Naive thymus-derived CD4-positive, alpha-beta T cell (primary cell): ENCODE measurements at places on chromosomes 7 and 10.
A peak's percentile ranks its signal among the peaks of the same experiment; 100 is the strongest.

DNA sequence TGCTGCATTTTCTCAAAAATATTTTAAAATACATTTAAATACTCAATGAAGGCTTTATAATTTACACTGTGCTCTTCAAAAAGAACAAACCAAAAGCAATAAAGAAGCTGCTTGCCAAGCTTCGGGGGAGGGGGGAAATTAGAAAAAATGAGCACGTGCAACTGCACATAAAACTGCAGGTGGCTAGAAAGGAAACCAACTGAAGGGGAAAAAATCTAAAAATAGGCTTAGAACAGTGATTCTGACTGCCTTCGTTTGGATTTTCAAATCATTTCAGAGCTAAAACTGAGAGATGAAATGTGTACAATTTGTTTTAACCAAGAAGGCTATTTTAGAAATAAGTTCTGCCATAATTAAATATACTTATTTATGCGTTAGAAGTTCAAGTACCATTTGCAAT is 61.4 kb downstream of the ABI1 start:
- peak; percentile 37 for DNase-seq
- no peaks in the 10 kb centered on the region for H3K27me3 ChIP-seq
- no peak overlapping the region for H3K4me3 ChIP-seq
- no peaks in the 10 kb centered on the region for H3K36me3 ChIP-seq
- peaks cover 18% of the 10 kb centered on the region for H3K4me1 ChIP-seq
- H3K27ac ChIP-seq, result no peak overlapping the region

DNA sequence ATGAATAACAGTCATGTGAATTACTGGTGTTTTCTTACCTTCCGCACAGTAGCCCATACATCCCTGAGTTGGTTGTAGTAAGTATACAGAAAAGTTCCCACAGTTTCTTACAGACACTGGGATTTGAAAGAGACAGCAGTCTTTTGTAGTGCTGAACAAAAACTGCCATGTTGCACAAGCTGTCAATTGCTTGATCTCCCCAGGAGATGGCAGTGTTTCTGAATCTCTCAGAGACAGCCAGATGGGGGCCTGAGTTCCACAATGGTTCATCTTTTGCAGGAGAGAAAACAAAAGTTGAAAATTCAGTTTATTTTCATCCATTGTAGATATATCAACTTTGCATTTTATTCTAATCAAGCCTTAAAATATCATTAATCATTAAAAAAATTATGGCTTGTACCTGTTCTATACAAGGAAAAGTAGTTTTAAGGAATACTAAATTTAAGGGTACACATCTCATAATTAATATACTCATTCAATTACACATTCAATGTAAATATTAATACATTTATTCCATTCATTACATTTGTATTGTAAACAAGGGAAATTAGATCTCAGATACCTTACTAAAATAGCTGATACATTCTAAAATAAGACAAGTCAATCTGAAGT is 14.5 kb downstream of the VWDE start:
- H3K36me3 ChIP-seq, result no peaks in the 10 kb centered on the region
- H3K27me3 ChIP-seq, result no peaks in the 10 kb centered on the region
- no peak overlapping the region for H3K27ac ChIP-seq
- DNase-seq, result peak; percentile 26
- no peaks in the 10 kb centered on the region for H3K4me1 ChIP-seq

- H3K27ac ChIP-seq, result no peak overlapping the region
- H3K27me3 ChIP-seq, result no peaks in the 10 kb centered on the region
Observed at GRCh38 chr10:12668634-12669033, 319.3 kb downstream of the CAMK1D start.

GRCh38 chr10:22713853-22714478 is 412 bp downstream of the PIP4K2A start:
- DNase-seq, result no peak
- H3K27ac ChIP-seq, result peak overlapping the region; percentile 84
- no peaks in the 10 kb centered on the region for H3K36me3 ChIP-seq
- no peaks in the 10 kb centered on the region for H3K27me3 ChIP-seq
- H3K4me1 ChIP-seq, result peaks cover 18% of the 10 kb centered on the region

DNA sequence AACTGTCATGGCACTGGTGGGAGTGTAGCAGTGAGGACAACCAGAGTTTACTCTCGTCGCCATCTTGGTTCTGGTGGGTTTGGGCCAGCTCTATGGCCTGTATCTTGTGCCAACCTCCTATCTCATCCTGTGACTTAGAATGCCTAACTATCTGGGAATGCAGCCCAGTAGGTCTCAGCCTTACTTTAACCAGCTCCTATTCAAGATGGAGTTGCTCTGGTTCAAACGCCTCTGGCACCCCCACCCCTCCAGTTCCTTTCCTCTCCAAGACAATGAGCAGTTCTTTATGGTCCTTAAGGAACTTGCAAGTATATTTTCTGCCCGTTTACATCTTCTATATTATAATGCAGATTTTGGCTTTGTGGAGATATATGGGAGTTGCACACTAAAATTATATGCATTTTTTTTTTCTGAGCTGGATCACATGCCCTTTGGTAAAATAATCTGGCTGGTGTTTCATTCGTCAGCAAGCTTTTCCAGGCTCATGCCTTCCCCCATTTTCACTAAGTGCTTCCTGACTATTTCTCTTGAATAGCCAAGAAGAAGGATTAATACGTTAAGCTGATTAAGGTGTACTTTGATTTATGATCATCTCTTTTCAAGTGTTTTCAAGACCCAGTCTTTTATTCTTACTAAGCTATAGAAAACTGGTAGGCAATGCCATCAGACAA is 11.2 kb upstream of the WIPF3 start:
- no peak overlapping the region for H3K4me3 ChIP-seq
- DNase-seq, result no peak
- no peak overlapping the region for H3K27ac ChIP-seq
- H3K27me3 ChIP-seq, result no peaks in the 10 kb centered on the region

DNA sequence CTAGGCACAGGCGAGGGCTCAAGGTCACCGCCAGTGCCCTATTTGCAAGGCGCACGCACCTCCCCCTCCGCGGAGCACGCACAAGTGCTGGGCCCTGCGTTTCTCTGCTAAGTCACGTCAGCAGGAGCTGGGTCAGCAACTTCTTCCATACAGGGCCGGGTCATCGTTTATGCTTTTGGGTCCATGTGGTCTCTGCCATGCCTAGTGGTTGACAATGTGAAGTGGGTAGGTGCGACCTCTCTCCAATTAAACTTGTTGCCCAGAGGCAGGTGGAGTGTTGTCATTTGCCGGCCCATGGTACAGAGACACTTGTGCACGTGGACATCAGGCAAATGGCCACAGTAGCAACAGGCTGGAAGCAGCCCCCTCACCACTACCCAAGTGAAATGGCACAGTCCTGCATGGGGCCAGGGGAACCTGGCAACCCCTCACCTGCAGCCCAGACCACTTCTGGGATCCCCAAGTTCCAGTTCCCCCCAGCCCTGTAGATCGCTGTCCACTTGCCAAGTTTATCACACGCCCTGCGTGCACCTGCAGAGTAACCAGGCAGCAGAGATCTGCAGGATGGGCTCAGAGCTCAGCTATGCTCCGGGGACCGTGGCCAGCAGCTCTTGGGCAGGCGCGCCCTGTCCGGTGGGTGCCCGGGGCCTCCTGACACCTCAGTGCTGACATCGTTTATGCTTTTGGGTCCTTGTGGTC is 86.1 kb upstream of the PPP2R2D start:
- H3K36me3 ChIP-seq, result no peaks in the 10 kb centered on the region
- H3K27ac ChIP-seq, result no peak overlapping the region
- H3K4me3 ChIP-seq, result no peak overlapping the region
- H3K27me3 ChIP-seq, result no peaks in the 10 kb centered on the region
- no peaks in the 10 kb centered on the region for H3K4me1 ChIP-seq

DNA sequence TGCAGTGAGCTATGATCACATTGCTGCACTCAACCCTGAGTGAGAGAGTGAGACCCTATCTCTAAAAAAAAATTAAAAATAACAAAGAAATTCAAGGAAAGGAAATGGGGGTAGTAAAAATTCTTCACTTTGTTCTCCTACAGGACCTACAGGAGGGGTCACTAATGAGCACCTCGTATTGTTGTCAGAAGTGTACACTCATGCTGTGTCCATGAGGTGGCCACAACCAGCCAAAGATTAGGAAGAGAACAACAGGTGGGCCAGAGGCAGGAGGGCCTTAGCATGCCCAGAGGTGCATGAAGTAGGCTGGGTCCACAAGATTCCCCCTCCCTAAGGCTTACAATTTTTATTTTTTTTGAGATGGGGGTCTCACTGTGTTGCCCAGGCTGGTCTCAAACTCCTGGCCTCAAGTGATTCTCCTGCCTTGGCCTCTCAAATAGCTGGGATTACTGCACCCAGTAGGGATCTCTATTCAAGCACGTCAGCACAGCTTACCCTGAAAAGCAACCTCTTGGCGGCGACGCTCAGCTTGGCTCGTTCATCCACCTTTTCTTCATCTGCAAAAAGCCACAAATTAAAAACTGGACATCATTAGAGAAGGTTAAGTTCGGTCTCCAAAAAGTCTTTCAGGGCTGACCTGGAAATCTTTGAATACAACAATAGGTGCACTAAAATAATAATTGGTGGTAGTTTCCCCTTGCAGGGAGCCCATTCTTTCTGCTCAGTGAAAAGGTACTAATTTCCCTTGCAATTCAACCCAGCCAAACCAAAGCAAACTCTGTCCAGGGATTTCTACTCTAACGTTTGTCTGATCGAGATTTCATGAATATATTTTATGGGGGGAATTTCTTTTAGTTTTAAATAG is 104.4 kb downstream of the SVIL start:
- H3K36me3 ChIP-seq, result no peaks in the 10 kb centered on the region
- no peak for DNase-seq
- H3K27ac ChIP-seq, result no peak overlapping the region
- no peaks in the 10 kb centered on the region for H3K4me1 ChIP-seq
- H3K4me3 ChIP-seq, result no peak overlapping the region

- no peak overlapping the region for H3K27ac ChIP-seq
- no peaks in the 10 kb centered on the region for H3K27me3 ChIP-seq
- H3K4me1 ChIP-seq, result no peaks in the 10 kb centered on the region
- H3K36me3 ChIP-seq, result no peaks in the 10 kb centered on the region
- no peak overlapping the region for H3K4me3 ChIP-seq
Observed at GRCh38 chr7:112006071-112006470, 200.1 kb downstream of the DOCK4 start.

- H3K4me1 ChIP-seq, result no peaks in the 10 kb centered on the region
- no peaks in the 10 kb centered on the region for H3K36me3 ChIP-seq
Observed at GRCh38 chr7:47572939-47573757, 8.8 kb downstream of the TNS3 start.

- peaks cover 14% of the 10 kb centered on the region for H3K4me1 ChIP-seq
- no peak overlapping the region for H3K4me3 ChIP-seq
- H3K36me3 ChIP-seq, result no peaks in the 10 kb centered on the region
- H3K27me3 ChIP-seq, result no peaks in the 10 kb centered on the region
- no peak for DNase-seq
Observed at GRCh38 chr7:101860316-101861217, 43.1 kb downstream of the CUX1 start.

GRCh38 chr10:58265249-58265648 is 2.4 kb downstream of the IPMK start:
- H3K4me3 ChIP-seq, result no peak overlapping the region
- no peaks in the 10 kb centered on the region for H3K36me3 ChIP-seq
- DNase-seq, result no peak
- H3K27me3 ChIP-seq, result no peaks in the 10 kb centered on the region
- H3K27ac ChIP-seq, result no peak overlapping the region
- H3K4me1 ChIP-seq, result peaks cover 19% of the 10 kb centered on the region

DNA sequence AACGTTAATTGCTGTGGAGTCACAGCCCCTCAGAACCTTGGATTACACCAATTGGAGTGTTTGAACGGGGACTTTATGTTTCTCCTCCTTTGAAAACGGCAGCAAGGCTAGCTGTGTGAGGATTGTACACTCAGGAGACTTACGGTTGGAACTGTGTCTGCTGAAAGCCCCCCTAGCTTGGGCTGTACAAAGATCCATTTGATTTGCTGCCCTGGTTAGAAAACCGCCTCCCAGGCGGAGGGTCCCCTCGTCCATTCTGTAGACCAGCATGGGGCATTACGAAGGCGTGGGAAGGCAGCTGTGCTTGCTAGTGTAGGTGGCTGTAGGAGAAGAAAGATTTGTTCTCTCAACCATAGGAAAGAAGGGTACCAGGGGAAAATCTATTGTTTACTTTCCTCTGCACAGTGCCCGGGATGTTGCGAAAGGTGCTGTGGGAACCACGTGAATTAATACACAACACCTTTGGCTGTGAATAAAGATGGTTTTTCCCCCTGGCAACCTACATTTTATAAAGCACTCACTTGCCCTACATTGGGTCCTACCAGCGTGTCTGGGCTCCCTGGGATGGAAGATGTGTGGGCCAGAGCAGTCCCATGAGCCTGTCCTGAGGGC is 73.4 kb upstream of the BTBD16 start:
- no peak overlapping the region for H3K27ac ChIP-seq
- no peaks in the 10 kb centered on the region for H3K4me1 ChIP-seq
- H3K36me3 ChIP-seq, result no peaks in the 10 kb centered on the region
- no peak overlapping the region for H3K4me3 ChIP-seq
- no peak for DNase-seq

GRCh38 chr10:125955766-125956165 is 59.4 kb downstream of the FANK1 start:
- peaks cover 4% of the 10 kb centered on the region for H3K27me3 ChIP-seq
- H3K27ac ChIP-seq, result no peak overlapping the region
- no peaks in the 10 kb centered on the region for H3K36me3 ChIP-seq

- no peak overlapping the region for H3K4me3 ChIP-seq
- no peaks in the 10 kb centered on the region for H3K27me3 ChIP-seq
- no peak overlapping the region for H3K27ac ChIP-seq
Observed at GRCh38 chr10:3761021-3761686, 23.9 kb downstream of the KLF6 start.

- peaks cover 13% of the 10 kb centered on the region for H3K36me3 ChIP-seq
- no peak for DNase-seq
- no peak overlapping the region for H3K4me3 ChIP-seq
- no peak overlapping the region for H3K27ac ChIP-seq
- H3K4me1 ChIP-seq, result no peaks in the 10 kb centered on the region
Observed at GRCh38 chr7:105202616-105203015, 186.1 kb downstream of the SRPK2 start.

DNA sequence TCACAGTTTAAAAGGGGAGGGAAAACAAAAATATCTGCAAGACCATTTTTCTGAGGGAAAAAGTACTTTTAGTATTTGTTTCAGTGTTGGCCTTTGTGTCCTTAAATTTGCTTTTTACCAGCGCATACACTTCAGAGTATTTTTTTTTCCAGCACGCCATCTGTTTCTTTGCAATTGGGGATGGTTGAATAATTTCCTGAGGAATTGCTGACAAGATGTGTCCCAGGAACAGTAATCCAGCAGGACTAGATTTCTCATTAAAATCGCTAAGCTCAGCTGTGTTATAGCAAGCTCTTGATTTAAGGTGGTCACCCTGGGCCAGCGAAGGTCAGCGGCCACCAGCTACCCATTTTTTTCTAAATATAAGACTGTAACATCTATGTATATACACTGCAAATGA is 156.9 kb upstream of the RHOBTB1 start:
- no peaks in the 10 kb centered on the region for H3K27me3 ChIP-seq
- no peaks in the 10 kb centered on the region for H3K36me3 ChIP-seq
